Keratinocyte (primary cell): ENCODE measurements at places on chromosomes 2 and 18.

DNA sequence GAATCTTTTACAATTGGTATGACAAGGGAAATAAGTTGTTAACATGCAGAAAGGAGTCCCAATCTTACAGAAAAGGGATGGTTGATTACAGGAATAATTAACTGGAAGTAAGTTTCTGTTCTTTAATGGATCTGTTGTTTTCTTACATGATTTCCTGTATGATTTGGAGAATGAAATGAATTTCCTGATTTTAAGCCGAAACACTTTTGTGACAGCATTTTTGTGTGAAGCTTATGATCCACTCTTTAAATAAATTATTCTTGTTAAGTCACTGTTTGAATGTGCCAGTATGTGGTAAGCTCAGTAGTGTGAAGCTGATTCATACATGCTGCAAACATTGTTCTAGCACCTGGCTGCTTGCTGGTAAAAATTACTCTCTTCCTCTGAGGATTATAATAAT, 516.2 kb downstream of the DCDC2C start:
- no peak for DNase-seq

GRCh38 chr2:25966531-25967270, 15.6 kb downstream of the KIF3C start:
- no peak for DNase-seq

- no peak for DNase-seq
Measured at GRCh38 chr2:69393963-69394362, 6.9 kb upstream of the GFPT1 start.

GRCh38 chr2:229090225-229090624, 180.9 kb downstream of the PID1 start:
- DNase-seq = no peak

DNA sequence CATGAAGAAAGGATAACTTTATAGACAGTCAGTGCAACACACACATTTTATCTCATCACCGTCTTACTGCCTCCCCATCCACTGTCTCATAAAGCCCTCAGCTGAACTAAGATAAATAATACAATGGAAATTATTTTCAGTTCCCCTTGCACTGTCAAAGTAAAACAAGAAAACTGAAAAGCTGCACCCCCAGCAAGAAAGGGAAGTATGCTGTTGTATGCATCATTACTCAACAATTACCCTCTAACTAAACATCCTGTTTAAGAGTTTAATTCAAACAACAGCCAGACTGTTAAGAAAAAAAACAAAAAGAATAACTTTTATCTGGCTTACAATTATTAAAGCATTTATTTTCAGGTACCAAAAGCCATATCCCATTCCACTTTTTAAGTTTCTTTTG, 25.0 kb downstream of the MPPE1 start:
- no peak for DNase-seq

- DNase-seq = no peak
Measured at GRCh38 chr2:41920812-41921211, 127.0 kb upstream of the PKDCC start.

GRCh38 chr18:23939366-23939765, 75.2 kb upstream of the TTC39C start:
- DNase-seq = no peak

GRCh38 chr18:36501100-36501499, 203.6 kb downstream of the FHOD3 start:
- peak; percentile 5 for DNase-seq

DNA sequence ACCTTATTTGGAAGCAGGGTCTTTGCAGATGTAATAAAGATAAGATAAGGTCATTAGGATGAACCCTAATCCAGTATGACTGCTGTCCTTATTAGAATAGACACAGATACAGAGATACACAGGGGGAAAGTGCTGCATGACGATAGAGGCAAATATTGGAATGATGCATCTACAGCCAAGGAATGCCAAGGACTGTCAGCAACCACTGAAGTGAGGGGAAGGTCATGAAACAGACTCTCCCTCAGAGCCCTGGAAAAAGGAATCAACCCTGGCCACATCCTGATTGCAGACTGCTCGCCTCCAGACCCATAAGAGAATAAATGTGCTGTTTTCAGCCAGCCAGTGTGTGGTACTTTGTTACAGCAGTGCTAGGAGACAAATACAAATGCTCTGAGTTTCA, 14.8 kb downstream of the TMEM237 start:
- DNase-seq = no peak

DNA sequence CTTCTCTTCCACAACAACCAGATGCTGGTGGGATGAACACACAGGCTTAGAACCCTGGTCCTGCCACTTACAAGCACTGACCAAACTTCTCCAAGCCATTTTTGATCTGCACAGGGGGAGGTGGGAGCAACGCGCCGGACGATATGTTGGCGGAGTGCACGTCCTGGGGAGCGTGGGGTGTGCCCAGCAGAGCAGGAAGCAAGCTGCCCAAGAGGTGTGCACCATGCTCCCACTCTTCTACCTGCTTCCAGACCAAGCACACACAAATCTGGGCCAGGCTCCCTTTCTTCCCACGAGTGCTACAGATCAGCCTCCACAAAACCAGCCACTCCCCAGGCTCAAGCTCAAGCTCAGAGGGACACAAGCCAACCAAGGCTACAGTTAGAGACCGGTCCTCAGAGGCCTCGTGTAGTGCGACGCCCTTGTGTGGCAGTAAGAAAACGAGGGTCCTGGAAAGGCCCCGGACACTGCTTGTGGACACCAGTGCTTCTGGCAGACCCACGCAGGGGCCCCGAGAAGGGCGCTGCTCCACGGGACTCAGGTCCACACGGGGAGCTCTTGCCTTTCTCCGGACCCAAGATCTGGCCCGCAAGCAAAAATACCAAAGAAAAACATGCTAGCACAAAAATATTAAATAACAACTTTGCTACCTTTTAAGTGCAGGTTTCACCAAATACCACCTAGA, 52.0 kb downstream of the ANO7 start:
- no peak for DNase-seq

GRCh38 chr2:42245396-42245795, 76.2 kb downstream of the EML4 start:
- DNase-seq = no peak
